CD8-positive, alpha-beta memory T cell (primary cell): ENCODE measurements at places on chromosomes 2 and 18. TPM values are rescaled to one million over a fixed set of nuclear protein-coding genes. Genes with fewer than 3 reads are reported as not detected.
A peak's percentile ranks its signal among the peaks of the same experiment; 100 is the strongest.

SH2D6 gene
- 1.4 TPM for total RNA-seq

RBKS gene
- 2.1 TPM for total RNA-seq

RNF125 gene
- total RNA-seq: 42.8 TPM

COBLL1 gene
- total RNA-seq: not detected

CRYGB gene
- not detected for total RNA-seq

ITPRID2 gene
- total RNA-seq: 51.8 TPM

RNF149 gene
- total RNA-seq: 43.4 TPM

DNA sequence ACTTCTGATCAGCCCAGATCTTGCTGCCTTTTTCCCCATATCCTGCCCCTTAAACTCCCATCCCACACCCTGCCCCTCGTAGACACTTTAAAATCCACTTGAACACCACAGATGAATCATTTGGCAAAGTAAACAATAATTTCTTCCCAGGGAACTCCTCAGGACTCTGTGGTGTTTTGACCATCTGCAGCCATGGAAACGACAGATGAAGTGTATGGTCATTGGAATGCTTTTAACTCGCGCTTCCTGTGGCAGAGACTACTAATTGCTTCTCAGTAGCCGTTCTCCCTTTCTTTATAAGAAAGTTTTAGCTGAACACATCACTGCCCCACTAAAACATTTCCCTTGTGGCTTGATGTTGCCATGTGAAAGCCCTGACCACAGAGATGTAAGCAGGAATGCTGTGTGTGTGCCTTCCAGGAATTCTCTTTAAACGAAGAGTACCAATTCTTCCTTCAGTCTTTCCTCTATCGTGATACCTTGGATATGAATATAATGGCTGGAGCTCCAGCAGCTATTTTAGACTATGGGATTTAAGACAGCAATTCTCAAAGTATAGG is 92.7 kb upstream of the PARD3B start:
- no peak for DNase-seq
- no peak overlapping the region for H3K4me3 ChIP-seq
- no peaks in the 10 kb centered on the region for H3K27me3 ChIP-seq
- H3K4me1 ChIP-seq: no peaks in the 10 kb centered on the region

DNA sequence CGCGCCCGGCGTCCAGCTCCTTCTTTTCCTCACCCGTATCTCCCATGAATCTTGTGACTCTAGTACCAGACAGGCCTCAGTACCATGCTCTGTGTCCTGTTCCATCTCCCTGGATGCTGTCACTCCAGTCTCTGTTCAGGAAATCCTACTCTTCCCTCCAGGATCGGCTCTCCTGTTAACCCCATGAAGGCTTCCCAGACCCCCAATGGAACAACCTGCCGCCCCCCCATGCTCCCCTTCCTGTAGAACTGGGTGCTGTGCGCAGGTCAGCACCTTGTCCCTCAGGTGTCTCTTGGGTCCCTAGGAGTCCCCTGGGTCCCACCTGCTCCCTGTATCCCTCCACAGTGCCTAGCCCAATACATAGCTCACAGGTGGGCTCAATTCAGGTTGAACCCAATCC is 41.3 kb downstream of the MYCN start:
- H3K36me3 ChIP-seq: no peaks in the 10 kb centered on the region
- no peak for DNase-seq
- H3K27ac ChIP-seq: no peak overlapping the region
- no peak overlapping the region for H3K4me3 ChIP-seq

DNA sequence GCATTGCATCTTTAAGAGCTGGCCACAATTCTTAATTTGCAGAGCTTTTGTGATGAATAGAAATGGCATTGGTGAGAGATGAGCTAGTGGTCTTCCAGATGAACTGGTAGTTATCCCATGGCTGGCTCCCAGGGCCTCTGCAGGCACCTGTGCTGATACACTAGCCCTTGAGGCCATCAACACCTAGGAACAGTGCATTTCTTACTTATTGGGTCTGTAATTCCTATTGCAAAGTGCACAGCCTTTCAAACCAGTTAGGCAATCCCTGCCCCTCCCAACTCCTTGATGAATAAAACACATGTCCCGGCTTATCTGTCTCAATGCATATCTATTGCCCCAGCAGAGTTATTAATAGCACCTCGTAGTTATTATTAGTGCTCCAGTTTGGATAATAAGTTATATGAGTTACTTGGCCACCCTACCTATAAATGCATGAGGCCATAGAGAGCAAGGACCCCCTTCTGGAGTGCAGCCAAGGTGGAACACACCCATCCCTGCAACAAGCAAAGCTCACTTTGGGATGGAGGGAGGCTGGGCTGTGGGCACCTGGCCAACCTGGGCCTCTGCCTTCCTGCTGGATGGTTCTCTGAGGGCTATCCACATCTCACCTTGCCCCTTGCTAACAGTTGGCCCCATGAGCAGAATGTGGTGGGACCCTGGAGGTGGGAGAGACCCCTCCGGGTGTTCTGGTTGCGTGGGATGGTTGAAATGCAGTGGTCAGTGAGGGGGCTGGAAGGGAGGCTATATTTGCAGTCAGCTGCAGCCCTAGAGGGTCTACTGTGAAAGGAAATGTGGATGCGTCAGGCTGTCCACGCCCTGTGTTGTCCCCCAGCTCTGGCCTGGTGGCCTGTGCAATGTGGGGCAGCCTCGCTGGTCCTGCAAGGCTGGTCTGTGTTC is 455.9 kb upstream of the HS6ST1 start:
- H3K4me3 ChIP-seq: no peak overlapping the region
- H3K4me1 ChIP-seq: no peaks in the 10 kb centered on the region
- DNase-seq: no peak
- no peaks in the 10 kb centered on the region for H3K36me3 ChIP-seq

- peaks cover 7% of the 10 kb centered on the region for H3K27me3 ChIP-seq
- H3K36me3 ChIP-seq: no peaks in the 10 kb centered on the region
- no peak overlapping the region for H3K4me3 ChIP-seq
- no peak for DNase-seq
Observed at GRCh38 chr2:328761-329160, 40.9 kb upstream of the ALKAL2 start.

- no peak overlapping the region for H3K27ac ChIP-seq
- no peaks in the 10 kb centered on the region for H3K27me3 ChIP-seq
- H3K4me3 ChIP-seq: no peak overlapping the region
- DNase-seq: no peak
Observed at GRCh38 chr2:127139766-127140165, 32.8 kb upstream of the BIN1 start.

GRCh38 chr2:241082341-241083090 is 19.6 kb downstream of the MTERF4 start:
- H3K4me3 ChIP-seq: no peak overlapping the region
- H3K27ac ChIP-seq: no peak overlapping the region
- H3K4me1 ChIP-seq: peaks cover 3% of the 10 kb centered on the region
- no peak for DNase-seq
- no peaks in the 10 kb centered on the region for H3K27me3 ChIP-seq

- no peaks in the 10 kb centered on the region for H3K36me3 ChIP-seq
- no peaks in the 10 kb centered on the region for H3K27me3 ChIP-seq
- H3K4me1 ChIP-seq: no peaks in the 10 kb centered on the region
- no peak overlapping the region for H3K27ac ChIP-seq
- H3K4me3 ChIP-seq: no peak overlapping the region
Observed at GRCh38 chr18:6591491-6591890, 138.0 kb upstream of the ARHGAP28 start.

DNA sequence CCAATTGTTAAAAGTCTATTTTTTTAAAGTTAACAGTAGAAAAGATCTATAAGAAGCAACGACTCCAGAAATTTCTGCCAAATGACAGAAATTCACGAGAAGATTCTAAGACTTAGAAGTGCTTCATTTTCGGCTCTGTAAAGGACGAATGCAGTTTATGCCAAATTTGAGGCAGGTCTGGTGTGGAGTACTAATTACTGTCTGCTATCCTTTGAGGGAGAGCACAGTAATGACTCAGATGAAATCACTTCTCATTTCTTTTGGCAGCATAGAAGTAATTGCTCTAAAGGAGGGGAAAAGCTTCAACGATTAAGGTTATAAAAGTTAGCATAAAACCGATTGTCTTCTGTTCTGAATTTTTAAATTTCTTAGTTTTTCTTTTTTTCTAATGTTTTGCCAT is 11.4 kb downstream of the G6PC2 start:
- no peak overlapping the region for H3K4me3 ChIP-seq
- no peaks in the 10 kb centered on the region for H3K36me3 ChIP-seq
- no peaks in the 10 kb centered on the region for H3K27me3 ChIP-seq
- DNase-seq: no peak
- no peak overlapping the region for H3K27ac ChIP-seq

DNA sequence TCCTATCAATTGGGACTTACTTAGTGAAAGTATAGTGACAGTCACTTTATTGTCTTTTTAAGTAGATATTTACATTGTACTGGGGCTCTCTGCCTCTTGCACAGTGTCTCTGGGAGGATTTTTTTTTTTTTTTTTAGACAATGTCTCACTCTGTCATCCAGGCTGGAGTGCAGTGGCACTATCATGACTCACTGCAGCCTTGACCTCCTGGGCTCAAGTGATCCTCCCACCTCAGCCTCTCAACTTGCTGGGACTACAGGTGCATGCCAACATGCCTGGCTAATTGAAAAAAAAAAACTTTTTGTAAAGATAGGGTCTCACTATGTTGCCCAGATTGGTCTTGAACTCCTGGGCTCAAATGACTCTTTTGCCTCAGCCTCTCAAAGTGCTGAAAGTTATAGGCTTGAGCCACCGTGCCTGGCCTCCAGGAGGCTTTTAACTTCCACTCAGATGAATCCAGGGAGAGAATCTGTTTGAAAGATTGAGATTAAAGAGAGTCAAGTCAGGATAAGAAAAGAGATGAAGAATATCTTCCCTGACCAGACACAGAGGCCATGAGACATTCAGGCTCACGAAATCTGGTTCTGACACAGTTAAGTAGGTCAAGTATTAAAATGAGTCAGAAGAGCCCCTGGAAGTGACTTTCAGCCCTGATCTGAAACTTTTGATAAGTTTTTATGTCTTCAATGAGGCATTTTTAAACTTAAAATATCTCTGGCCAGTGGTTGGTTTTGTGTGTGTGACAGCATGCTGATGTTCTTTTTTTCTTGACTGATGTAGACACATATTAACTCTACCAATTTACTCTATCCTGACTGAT is 18.3 kb downstream of the ARHGEF33 start:
- H3K36me3 ChIP-seq: no peaks in the 10 kb centered on the region
- H3K27me3 ChIP-seq: no peaks in the 10 kb centered on the region
- no peak overlapping the region for H3K4me3 ChIP-seq
- H3K27ac ChIP-seq: no peak overlapping the region
- no peak for DNase-seq
- no peaks in the 10 kb centered on the region for H3K4me1 ChIP-seq

GRCh38 chr18:6505498-6505875 is 90.8 kb upstream of the L3MBTL4 start:
- H3K27ac ChIP-seq: no peak overlapping the region
- H3K27me3 ChIP-seq: no peaks in the 10 kb centered on the region
- H3K36me3 ChIP-seq: no peaks in the 10 kb centered on the region
- H3K4me3 ChIP-seq: no peak overlapping the region
- H3K4me1 ChIP-seq: no peaks in the 10 kb centered on the region
- DNase-seq: no peak

DNA sequence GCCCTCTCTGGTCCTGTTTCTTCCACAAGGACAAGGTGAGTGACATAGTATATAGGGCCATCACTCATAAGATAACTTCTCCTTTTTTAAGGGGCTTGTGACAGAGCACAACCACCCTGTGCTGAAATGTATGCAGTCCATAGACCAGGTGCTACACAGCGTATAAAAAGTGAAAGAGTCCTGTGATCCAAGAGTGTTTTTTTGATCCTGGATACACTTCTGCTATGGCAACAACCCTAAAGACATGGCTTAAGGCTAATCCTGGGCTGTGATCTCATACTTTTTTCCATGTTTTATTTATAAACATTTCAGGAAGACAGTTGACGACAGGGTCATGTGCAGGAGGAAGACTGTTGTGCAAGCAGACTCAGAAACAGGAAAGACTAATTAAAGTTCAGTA is 400.5 kb upstream of the TCF4 start:
- H3K27ac ChIP-seq: no peak overlapping the region
- H3K4me1 ChIP-seq: no peaks in the 10 kb centered on the region
- no peaks in the 10 kb centered on the region for H3K36me3 ChIP-seq

GRCh38 chr2:162197069-162197825 is 45.2 kb upstream of the GCG start:
- no peaks in the 10 kb centered on the region for H3K27me3 ChIP-seq
- DNase-seq: no peak
- H3K36me3 ChIP-seq: no peaks in the 10 kb centered on the region
- H3K4me3 ChIP-seq: no peak overlapping the region
- H3K27ac ChIP-seq: no peak overlapping the region
- no peaks in the 10 kb centered on the region for H3K4me1 ChIP-seq

- no peak overlapping the region for H3K27ac ChIP-seq
- no peaks in the 10 kb centered on the region for H3K27me3 ChIP-seq
- no peaks in the 10 kb centered on the region for H3K4me1 ChIP-seq
- DNase-seq: no peak
- no peaks in the 10 kb centered on the region for H3K36me3 ChIP-seq
- H3K4me3 ChIP-seq: no peak overlapping the region
Observed at GRCh38 chr2:168816369-168816768, 13.9 kb downstream of the NOSTRIN start.

GRCh38 chr2:156341452-156342253 is 9.1 kb upstream of the NR4A2 start:
- peak overlapping the region; percentile 99 for H3K27ac ChIP-seq
- peak; percentile 84 for DNase-seq
- peaks cover 23% of the 10 kb centered on the region for H3K4me1 ChIP-seq
- no peaks in the 10 kb centered on the region for H3K36me3 ChIP-seq

DNA sequence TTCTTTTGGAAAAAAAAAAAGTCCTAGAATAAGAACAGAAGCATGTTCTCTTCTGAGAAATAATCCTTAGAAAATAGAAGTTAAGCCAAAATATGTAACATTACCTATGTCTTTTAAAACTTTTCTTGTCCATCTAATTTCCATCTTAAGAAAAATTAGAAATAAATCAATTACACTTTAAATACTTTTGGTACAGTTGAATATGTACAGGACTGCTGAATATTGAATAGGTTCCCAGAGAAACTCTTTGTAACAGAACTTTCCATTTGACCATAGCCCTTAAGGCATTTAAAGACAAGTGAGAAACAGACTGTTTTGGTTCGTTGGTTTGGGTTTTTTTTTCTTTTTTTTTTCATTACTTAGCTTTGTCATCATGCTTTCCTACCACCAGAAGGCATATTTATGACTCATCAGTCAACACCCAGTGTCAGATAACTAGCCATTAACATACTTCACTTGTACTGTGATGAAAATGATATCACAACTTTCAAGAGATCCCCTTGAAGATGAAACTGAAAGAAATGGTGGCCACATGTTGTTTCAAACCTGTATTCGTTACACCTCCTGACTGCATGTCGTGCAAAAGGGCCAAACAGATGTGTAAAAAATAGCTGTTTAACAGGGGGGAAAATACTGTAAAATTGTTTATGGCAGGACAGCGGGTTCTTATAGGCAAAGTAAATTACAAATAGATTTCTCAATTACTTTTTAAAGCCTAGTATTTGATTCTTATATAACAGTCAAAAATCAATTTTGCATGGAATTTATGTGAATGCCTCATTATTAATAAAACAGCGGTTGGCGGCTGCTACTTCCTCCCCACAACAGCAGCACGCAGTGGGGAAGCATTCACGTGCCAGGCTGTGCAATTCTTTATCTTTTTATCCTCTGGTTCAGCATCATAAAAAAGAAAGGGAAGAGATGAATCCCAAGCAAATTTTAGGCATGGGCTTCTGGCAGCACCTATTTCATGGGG is 280.7 kb upstream of the HNRNPA3 start:
- H3K27me3 ChIP-seq: no peaks in the 10 kb centered on the region
- no peaks in the 10 kb centered on the region for H3K4me1 ChIP-seq
- H3K4me3 ChIP-seq: no peak overlapping the region

- no peaks in the 10 kb centered on the region for H3K27me3 ChIP-seq
- no peak for DNase-seq
- H3K4me1 ChIP-seq: peaks cover 2% of the 10 kb centered on the region
- H3K27ac ChIP-seq: no peak overlapping the region
Observed at GRCh38 chr2:111162718-111163331, 42.1 kb downstream of the BCL2L11 start.
